ENCODE measurements at places on chromosomes 6 and 20. TPM values are rescaled to one million over a fixed set of nuclear protein-coding genes. Genes with fewer than 3 reads are reported as not detected.

Gene IER3
- 354 TPM for total RNA-seq

Gene SLC35B2
- 70.9 TPM for total RNA-seq

Gene OPN5
- not detected for total RNA-seq

Gene IFNGR1
- total RNA-seq: 27.2 TPM

Gene MAK
- not detected for total RNA-seq

Gene PPP2R5D
- total RNA-seq: 94.2 TPM

Gene NKX2-4
- not detected for total RNA-seq
